NCI-H748 treated with DMSO at 0.1 percent for 48 hours (cell line): ENCODE measurements at places on chromosomes 12 and 14.

DNA sequence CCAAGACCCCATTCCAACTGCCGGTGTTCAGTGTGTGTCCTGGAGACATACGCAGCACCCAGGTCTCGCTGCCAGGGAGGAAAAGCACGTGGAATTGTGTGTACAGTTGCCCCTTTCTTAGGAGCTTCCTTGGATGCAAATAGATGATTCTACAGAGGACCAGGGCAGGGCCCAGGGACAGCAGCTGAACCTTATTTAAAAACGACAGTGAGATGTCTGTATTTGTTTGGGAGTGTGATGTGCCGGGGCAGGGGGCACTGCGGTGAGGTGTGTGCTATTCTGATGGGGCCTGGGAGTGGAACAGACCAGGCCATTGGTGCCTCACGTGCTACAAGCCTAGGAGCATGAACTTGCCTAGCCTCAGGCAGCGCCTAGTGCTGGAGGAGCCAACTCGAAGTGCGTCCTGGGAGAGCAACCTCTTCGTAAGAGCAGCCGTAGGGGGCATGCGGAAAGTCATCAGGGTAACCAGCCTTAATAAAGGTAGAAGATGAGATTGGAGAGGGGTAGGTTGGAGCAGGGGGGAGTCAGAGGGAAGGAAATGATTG, 98.3 kb upstream of the ESRRB start:
- no peak for DNase-seq

GRCh38 chr12:64525461-64526160, 73.7 kb downstream of the TBK1 start:
- no peak for DNase-seq

GRCh38 chr14:76430017-76430416, 54.1 kb downstream of the ESRRB start:
- no peak for DNase-seq

- DNase-seq: no peak
Observed at GRCh38 chr12:21300632-21301031, 34.1 kb downstream of the SLCO1A2 start.

GRCh38 chr12:94242901-94243300, 94.5 kb downstream of the PLXNC1 start:
- DNase-seq: no peak

- no peak for DNase-seq
Observed at GRCh38 chr12:56941299-56942017, 7.2 kb upstream of the SDR9C7 start.

DNA sequence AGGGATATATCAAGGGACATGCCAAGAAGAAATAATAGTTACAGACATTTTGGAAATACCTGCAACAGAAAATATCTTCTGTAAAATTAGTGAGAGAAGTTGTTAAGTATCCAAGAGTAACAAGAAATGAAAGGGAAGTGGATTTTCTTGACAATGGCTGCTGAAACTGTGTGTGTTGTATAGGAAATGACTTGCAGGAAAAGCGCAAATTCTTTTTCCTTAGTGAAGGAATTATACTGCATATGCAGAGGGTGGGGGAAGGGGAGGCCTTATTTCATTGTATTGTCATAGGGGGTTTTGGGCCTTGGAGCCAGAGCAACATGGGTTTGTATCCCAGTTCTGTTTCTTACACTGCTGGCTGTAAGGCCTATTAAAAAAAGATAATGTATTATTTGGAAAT, 84.4 kb upstream of the DDHD1 start:
- no peak for DNase-seq

- DNase-seq: no peak
Observed at GRCh38 chr12:70449753-70450341, 83.8 kb downstream of the KCNMB4 start.

DNA sequence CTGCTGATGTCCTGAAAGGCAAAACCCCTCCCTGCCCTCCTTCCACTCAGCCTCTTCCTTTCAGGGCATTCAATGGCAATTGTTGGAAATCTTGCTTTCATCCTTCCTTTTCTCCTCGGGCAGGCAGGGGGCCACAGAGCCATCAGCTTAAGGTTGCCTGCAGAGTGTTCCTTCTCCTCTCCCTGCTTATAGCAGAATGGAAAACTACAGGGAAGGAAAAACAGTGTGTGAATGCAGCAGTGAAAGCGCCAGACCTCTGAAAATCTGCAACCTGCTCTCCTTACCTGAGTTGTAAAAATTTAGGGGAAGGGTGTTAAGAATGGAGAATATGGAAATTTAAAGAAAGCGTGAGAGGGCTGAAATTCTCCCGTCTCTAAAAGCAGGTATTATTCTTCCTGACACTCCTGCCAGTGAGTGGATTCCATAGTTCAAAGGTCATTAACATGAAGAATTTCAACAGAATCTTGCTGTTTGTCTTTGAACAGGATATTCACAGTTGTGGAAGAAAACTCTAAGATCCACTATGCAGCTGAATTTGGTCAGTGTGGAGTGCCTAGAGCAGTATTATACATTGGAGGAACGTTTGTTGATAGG, 348.8 kb downstream of the KCNH5 start:
- no peak for DNase-seq

GRCh38 chr12:69168828-69169227, 70.5 kb upstream of the CPSF6 start:
- no peak for DNase-seq

DNA sequence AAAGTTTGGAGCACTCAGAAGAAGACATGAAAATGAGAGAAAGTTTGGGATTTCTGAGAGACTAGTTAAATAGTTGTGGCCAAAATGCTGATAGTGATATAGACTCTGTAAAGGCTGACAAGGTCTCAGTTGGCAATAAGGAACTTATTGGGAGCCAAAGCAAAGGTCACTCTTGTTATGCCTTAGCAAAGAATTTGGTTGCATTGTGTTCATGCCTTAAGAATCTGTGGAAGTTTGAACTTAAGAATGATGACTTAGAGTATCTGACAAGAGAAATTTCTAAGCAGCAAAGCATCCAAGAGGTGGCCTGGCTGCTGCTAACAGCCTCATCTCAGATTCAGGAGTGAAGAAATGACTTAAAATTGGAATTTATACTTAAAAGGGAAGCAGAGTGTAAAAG, 113.8 kb downstream of the PIK3C2G start:
- no peak for DNase-seq

- no peak for DNase-seq
Observed at GRCh38 chr12:19423166-19423930, 15.9 kb upstream of the AEBP2 start.

DNA sequence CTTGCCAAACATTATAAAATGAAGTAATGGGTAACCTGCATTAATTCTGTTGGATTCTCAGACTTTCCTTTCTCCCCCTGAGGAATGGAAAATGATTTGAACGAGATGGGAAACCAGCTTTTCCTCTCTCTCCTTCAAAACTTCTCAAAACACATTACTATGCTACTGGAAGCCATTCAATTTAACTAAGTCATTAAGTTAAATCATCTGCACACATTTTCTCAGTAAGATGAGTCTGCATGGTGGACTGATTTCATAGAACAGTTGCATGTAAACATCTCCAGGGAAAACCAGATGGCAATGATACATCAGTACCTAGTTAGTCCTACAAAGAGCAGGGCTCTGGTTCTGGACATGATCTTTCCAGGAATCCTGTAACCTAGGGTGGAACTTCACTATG, 59.9 kb downstream of the BMP4 start:
- DNase-seq: no peak

- DNase-seq: no peak
Observed at GRCh38 chr14:93045965-93046704, 69.6 kb downstream of the ITPK1 start.

GRCh38 chr14:104967386-104968152, 10.6 kb downstream of the AHNAK2 start:
- DNase-seq: no peak

DNA sequence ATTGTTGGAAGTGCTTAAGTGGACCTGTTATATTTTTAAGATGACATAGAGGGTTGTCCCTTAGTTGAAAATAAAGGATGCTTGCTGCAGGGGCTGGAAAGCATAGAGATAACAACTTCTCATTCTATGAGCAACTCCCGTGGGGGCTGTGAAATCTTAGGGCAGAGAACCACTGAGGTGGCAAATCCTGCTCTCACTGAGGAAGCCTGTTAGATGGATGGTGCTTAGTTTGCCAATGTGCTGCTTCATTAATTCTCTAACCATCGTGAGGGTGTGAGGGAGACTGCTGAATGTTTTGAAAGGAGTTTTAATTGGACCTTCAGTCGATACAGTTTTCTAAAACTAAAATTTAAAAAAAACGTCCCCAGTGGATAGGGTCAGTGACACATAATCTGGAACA, 46.5 kb downstream of the PTPRO start:
- DNase-seq: no peak

GRCh38 chr12:11856971-11857370, 207.5 kb downstream of the ETV6 start:
- no peak for DNase-seq

GRCh38 chr12:83656004-83656403, 969.3 kb downstream of the TMTC2 start:
- DNase-seq: no peak

- DNase-seq: no peak
Observed at GRCh38 chr12:3177778-3178425, 100.7 kb downstream of the TSPAN9 start.

DNA sequence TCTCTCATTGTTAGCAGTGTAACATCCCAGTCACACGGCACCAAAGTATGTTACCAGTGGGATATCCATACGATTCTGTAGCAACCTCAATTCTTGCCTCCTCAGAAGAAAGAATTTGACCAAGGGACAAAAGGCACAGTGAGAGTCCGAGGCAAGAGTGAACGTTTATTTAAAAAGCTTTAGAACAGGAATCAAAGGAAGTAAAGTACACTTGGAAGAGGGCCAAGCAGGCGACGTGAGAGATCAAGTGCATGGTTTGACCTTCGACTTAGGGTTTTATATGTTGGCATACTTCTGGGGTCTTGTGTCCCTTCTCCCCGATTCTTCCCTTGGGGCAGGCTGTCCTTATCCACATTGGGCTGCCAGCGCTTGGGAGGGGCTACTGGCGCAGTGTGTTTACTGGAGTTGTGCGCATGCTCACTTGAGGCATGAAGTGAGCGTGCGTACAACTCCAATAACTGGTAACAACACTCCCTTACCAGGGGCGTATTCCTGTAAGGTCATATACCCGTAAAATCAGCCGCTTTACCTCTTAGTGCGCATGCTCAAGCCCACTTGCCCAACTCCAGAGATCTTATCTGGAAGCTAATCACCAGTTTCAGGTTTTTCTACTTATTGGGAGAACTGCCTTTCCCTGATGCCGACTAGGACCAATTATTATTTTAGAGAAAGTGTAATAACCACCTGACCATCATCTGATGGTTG, 71.7 kb downstream of the FAR2 start:
- DNase-seq: no peak

GRCh38 chr12:4112734-4113325, 160.7 kb upstream of the CCND2 start:
- DNase-seq: no peak

- DNase-seq: no peak
Observed at GRCh38 chr14:51733147-51733546, 81.4 kb downstream of the FRMD6 start.

DNA sequence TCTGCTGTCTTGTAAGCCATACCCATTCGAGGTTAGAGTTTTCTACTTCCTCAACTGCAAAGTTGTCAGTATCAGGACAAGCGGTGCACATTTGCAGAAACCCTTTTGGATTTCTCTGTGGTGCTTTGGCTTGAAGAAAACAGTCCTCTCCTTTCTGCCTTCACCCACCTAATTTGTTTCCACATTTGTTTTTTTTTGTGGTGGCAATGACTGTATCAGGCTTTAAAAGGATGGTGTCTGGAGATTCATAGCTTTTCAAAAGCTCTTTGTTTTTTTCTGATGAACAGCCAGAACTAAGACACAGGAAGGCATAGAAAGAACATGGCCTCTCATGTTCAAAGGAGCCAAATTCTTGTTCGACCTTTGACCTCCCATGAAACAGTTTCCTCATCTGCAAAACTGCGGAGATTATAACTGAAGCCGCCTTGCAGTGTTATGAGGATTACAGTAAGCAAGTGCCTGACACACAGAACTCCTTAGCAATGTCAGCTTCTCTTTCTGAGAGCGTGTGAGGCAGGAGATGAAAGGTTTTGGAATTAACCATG, 270.6 kb upstream of the TBX3 start:
- no peak for DNase-seq

DNA sequence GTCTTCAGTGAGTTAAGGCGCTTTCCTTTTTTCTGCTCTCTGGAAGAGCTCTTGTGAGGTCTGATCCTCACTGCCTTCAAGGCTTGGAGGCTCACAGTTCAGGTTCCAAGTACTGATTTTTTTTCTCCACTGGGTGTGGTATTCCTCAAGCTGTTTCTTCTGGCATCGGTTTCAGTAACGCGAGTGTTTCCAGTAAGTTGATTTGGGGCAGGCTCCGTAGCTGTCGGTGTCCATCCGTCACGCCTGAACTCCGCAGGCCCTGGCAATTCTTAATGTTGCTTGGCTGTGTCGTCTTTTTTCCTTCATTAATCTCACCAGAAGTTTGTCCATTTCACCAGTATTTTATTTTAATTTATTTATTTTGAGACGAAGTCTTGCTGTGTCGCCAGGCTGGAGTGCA, 30.6 kb downstream of the LRCOL1 start:
- no peak for DNase-seq

DNA sequence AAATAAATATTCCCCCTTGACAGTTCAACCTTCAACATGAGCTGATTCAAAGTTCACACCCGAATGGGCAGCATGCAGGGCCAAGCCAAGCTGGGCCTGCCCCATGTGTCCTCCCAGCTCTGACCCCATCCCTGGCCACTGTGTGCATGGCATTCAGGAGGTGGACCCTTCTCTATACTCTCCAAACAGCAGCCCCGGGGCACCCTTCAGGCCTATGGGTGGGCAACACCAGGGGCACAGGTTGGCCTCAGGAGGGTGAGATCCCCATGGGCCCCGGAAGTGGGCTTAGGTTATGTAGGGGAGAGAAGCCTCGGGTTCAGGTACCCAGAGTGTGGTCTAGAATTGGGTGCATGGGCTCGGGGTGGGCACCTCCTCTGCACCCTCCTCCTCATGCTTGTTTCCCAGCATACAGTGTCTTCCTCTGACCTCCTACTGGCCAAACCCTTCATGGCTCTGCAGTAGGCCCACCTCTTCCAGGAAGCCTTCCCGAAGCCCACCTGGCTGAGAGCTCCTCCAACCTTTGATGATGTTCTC, 31.5 kb upstream of the BCL7A start:
- no peak for DNase-seq

- DNase-seq: peak; percentile 28
Observed at GRCh38 chr14:60266021-60266937, 17.3 kb downstream of the PPM1A start.

DNA sequence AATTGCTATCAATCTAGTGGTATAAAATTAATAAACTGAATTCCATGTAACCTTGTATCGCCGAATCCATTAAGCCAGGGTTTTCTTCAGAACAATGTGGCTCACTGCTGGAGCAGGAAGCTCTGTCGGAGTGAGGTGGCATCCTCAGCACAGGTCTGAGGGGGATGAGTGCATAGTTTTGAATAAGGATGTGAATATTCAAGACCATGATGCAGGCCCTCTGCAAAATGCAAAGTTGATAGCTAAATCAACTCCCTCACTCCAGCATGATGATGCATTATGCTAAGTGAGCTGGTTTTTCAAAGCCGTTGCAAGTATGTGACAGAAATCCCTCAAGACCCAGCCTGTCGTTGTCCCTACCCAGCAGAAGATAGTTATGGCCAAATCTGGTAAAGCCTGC, 53.0 kb downstream of the TRIM9 start:
- DNase-seq: no peak
